Diencephalon (tissue), 1 donor: ENCODE measurements at places on chromosomes 6 and 20. TPM values are rescaled to one million over a fixed set of nuclear protein-coding genes. Genes with fewer than 3 reads are reported as not detected.

Gene C4B
- total RNA-seq: 47.7 TPM

Gene PAX1
- total RNA-seq: not detected

Gene HDGFL1
- total RNA-seq: not detected

Gene PDE10A
- total RNA-seq: 213 TPM

Gene PNPLA1
- total RNA-seq: not detected

Gene SYTL3
- 2.5 TPM for total RNA-seq

Gene CCR6
- total RNA-seq: not detected
